ENCODE measurements at places on chromosomes 4 and X. TPM values are rescaled to one million over a fixed set of nuclear protein-coding genes. Genes with fewer than 3 reads are reported as not detected.

- no peaks in the 10 kb centered on the region for H3K27me3 ChIP-seq
- H3K4me1 ChIP-seq = no peaks in the 10 kb centered on the region
- no peaks in the 10 kb centered on the region for H3K36me3 ChIP-seq
Measured at GRCh38 chrX:115036029-115036428, 18.6 kb upstream of the IL13RA2 start.

- H3K27me3 ChIP-seq = no peaks in the 10 kb centered on the region
- H3K36me3 ChIP-seq = no peaks in the 10 kb centered on the region
- DNase-seq = no peak
- no peak overlapping the region for H3K27ac ChIP-seq
- H3K4me3 ChIP-seq = no peak overlapping the region
Measured at GRCh38 chrX:20743046-20743445, 476.3 kb upstream of the RPS6KA3 start.

GRCh38 chrX:20477836-20478524 lies 211.3 kb upstream of the RPS6KA3 start:
- no peaks in the 10 kb centered on the region for H3K4me1 ChIP-seq
- no peak overlapping the region for H3K27ac ChIP-seq
- no peaks in the 10 kb centered on the region for H3K36me3 ChIP-seq
- H3K4me3 ChIP-seq = no peak overlapping the region
- H3K27me3 ChIP-seq = no peaks in the 10 kb centered on the region

- DNase-seq = no peak
- no peak overlapping the region for H3K4me3 ChIP-seq
- no peaks in the 10 kb centered on the region for H3K4me1 ChIP-seq
Measured at GRCh38 chrX:82237328-82237727, 1035.4 kb downstream of the SH3BGRL start.

GRCh38 chr4:80103629-80104028 lies 30.6 kb upstream of the ANTXR2 start:
- no peak for DNase-seq
- H3K4me3 ChIP-seq = no peak overlapping the region
- H3K27ac ChIP-seq = no peak overlapping the region
- H3K27me3 ChIP-seq = no peaks in the 10 kb centered on the region

- H3K36me3 ChIP-seq = no peaks in the 10 kb centered on the region
- H3K27me3 ChIP-seq = no peaks in the 10 kb centered on the region
- no peak overlapping the region for H3K27ac ChIP-seq
- no peaks in the 10 kb centered on the region for H3K4me1 ChIP-seq
Measured at GRCh38 chrX:133850399-133850798, 135.0 kb downstream of the GPC3 start.

Gene GRIA2
- total RNA-seq = not detected

DNA sequence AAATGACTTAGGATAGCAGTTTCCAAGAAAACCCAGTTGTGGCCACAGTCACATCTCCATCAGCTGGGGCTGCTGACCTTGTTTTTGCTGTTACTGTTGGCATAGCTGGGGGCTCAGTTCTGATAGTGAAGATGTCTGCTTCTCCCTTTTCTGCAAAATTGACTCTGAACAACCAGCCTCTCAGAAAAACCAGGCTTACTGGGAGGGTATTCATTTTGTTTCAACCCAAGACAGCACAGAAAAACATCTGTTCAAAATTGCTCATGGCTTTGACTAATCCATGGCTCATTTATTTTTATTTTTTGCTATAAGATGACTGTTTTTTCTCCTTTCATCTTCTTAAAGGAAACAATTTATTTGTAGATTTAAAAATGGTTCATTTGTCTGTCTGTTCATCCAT lies 53.1 kb downstream of the RASL11B start:
- no peaks in the 10 kb centered on the region for H3K27me3 ChIP-seq
- no peaks in the 10 kb centered on the region for H3K36me3 ChIP-seq
- H3K4me3 ChIP-seq = no peak overlapping the region
- peaks cover 6% of the 10 kb centered on the region for H3K4me1 ChIP-seq
- DNase-seq = no peak

Gene TMEM164
- 84.6 TPM for total RNA-seq

DNA sequence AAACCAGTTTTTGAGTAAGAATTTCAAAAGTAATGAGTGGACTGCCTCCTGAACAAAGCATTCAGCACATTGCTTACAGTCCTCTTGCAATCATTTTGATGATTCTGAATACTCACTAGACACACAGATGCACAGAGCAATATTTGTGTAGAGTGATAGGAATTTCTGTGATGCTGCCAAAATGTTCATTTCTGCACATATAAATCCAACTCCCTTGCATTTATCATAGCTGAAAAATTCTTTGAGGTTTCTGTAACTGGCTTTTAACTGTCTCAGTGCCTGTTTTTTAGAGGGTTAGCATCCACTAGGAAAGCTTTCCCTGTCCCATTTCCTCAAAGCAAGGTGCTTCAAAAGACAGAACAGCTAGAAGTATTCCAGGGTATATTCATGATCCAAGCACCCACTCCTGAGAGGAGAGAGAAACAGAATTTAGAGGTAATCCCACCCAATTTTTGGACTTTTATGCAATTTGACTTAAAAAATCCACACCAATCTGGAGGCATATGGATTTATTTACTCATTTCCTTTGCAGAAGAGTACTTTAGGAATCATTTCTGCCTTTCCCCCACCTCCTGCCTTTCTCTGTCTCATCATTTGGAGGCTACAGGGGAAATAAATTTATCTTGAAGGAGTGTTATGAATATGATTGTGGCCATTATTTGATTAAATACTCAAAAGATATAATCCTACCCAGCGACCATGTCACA lies 234.5 kb upstream of the SLIT2 start:
- no peak overlapping the region for H3K27ac ChIP-seq
- H3K36me3 ChIP-seq = no peaks in the 10 kb centered on the region
- H3K4me3 ChIP-seq = no peak overlapping the region

DNA sequence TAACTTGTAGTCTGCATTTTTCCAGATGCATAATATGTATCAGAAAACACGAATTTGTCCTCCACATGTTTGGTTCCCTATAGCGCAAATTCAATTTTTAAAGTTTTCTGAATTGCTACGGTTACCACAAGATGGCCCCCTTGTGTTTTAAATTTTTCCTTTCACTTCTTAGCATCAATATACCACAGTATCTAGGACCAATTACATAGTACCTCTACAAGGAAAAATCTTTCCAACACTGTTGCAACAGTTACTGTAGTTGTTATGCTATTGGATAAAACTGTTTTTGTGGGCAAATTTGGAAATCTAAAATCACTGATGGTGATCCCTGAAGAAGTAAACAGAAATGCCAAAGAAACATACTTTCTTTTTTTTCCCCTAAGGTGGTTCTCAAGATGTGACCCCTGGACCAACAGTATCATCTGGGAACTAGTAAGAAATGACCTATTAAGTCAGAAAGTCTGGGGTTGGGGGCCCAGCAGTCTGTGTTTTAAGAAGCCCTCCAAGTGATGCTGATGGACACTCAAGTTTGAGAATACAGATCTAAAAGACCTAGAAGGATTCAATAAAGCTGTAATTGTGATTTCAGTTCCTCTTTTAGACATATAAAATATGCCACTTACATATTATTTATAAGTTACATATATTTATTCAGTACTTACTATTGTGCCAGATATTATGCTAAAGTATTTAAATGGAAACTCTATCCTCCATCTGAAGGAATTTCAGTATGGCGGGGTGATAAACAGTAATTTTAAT lies 3.1 kb downstream of the ZGRF1 start:
- no peak for DNase-seq
- H3K4me3 ChIP-seq = no peak overlapping the region
- peaks cover 16% of the 10 kb centered on the region for H3K4me1 ChIP-seq
- H3K27ac ChIP-seq = no peak overlapping the region

Gene FATE1
- not detected for total RNA-seq

Gene KLHL13
- 0.58 TPM for total RNA-seq

DNA sequence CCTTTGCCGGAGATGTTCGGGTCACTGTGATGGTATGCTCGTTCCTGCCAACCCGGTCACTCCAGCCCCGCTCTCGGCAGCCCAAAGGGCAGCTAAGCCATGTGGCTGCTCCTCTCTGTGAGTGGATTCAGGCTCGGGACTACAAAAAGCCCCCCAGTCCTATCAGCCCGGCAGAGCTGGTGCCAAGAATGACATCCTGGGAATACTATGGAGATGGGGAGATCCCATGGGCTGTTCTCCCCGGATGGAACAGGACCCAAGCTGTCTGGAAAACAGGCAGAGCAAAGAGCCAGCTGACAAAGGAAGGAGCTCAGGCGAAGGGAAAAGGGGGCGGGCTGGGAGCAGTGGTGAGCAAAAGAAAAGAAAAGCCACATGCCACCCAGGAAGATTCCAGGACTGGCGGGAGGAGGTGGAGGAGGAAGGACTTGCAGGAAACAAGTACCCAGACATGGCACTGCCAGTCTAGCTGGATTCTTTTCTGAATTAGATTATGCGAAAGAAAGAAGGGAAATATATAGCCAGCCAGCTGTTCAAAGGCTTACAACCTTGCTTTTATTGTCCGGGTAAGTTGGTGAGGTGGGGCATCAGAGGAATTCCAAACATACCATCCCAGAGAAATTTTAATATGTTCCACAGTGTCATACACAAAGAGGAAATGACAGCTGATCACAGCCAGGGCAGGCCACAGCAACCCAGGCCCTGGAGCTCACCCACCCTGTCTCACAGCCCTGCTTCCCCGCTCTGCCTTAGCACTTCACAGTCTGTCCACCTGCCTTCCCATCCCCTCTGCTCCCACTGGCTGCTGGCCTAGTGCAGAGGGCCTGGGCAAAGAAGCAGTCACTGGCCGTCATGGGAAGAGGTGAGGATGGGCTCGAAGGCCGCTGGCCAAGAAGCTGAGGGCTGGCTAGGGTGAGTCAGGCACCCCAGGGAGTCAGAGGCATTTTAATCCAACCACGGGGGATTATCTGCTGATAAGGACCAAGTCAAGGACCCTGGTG lies 3.4 kb downstream of the NDP start:
- H3K27ac ChIP-seq = no peak overlapping the region
- H3K36me3 ChIP-seq = no peaks in the 10 kb centered on the region
- H3K4me3 ChIP-seq = no peak overlapping the region
- no peak for DNase-seq

Gene NCBP2L
- total RNA-seq = not detected

- no peak overlapping the region for H3K4me3 ChIP-seq
- no peak overlapping the region for H3K27ac ChIP-seq
- H3K36me3 ChIP-seq = no peaks in the 10 kb centered on the region
- no peak for DNase-seq
- H3K4me1 ChIP-seq = no peaks in the 10 kb centered on the region
Measured at GRCh38 chr4:175784986-175785525, 27.0 kb downstream of the GPM6A start.

- peaks cover 6% of the 10 kb centered on the region for H3K36me3 ChIP-seq
- DNase-seq = no peak
- H3K4me3 ChIP-seq = no peak overlapping the region
- no peak overlapping the region for H3K27ac ChIP-seq
- H3K4me1 ChIP-seq = peaks cover 15% of the 10 kb centered on the region
- no peaks in the 10 kb centered on the region for H3K27me3 ChIP-seq
Measured at GRCh38 chr4:38113551-38113950, 153.4 kb downstream of the PTTG2 start.

DNA sequence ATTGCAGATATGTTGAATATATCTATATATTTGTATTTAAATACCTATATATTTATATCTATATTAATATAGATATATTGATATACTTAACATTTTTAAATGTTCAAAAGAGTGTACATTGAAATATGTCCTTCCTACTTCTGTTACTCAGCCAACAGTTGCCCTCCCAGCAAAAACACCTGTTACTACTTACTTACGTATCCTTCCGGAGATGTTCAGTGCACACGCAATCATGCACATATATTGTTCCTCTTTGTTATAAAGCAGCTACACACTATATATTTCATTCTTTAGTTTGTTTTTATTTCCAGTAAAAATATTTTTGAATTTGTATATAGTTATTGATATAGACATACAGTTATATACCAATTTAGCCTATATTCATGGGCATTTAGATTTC lies 142.3 kb downstream of the ARHGAP24 start:
- H3K27ac ChIP-seq = no peak overlapping the region
- H3K36me3 ChIP-seq = no peaks in the 10 kb centered on the region
- H3K4me3 ChIP-seq = no peak overlapping the region
- no peaks in the 10 kb centered on the region for H3K4me1 ChIP-seq

Gene ARSJ
- total RNA-seq = 13.6 TPM

Gene TBC1D1
- 61.9 TPM for total RNA-seq

- no peak overlapping the region for H3K27ac ChIP-seq
- H3K4me3 ChIP-seq = no peak overlapping the region
- H3K36me3 ChIP-seq = no peaks in the 10 kb centered on the region
- DNase-seq = no peak
- H3K27me3 ChIP-seq = no peaks in the 10 kb centered on the region
Measured at GRCh38 chrX:30495468-30495867, 82.1 kb downstream of the TASL start.

Gene PPP4R3C
- not detected for total RNA-seq

GRCh38 chr4:83989835-83990234 lies 453.9 kb downstream of the GPAT3 start:
- no peaks in the 10 kb centered on the region for H3K36me3 ChIP-seq
- H3K27ac ChIP-seq = no peak overlapping the region
- H3K4me1 ChIP-seq = no peaks in the 10 kb centered on the region
- no peak for DNase-seq
- H3K4me3 ChIP-seq = no peak overlapping the region
- H3K27me3 ChIP-seq = no peaks in the 10 kb centered on the region

DNA sequence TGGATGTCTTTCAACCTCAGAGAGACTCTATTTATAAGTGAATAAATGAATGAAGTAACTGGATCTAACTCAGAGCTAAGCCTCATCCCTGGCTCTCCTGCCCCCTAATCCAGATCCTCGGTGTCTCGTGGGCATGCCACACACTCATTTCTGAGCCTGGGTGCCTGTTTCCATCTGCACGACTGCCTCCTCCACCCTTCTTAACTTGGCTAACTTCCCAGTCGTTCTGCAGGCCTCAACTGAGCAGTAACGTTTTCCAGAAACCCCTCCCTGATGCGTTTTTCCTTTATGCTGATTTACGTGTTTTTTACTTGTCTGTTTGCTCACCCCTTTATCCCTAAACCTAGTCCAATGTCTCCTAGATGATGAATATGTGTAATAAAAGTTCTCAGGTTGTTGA lies 186.9 kb upstream of the HS3ST1 start:
- no peaks in the 10 kb centered on the region for H3K36me3 ChIP-seq
- DNase-seq = no peak
- H3K4me1 ChIP-seq = no peaks in the 10 kb centered on the region
- H3K27me3 ChIP-seq = no peaks in the 10 kb centered on the region

GRCh38 chr4:158970812-158971211 lies 132.1 kb upstream of the RAPGEF2 start:
- H3K36me3 ChIP-seq = no peaks in the 10 kb centered on the region
- no peaks in the 10 kb centered on the region for H3K27me3 ChIP-seq
- no peak for DNase-seq

Gene PTPN13
- 69.9 TPM for total RNA-seq

Gene FRG2
- not detected for total RNA-seq

DNA sequence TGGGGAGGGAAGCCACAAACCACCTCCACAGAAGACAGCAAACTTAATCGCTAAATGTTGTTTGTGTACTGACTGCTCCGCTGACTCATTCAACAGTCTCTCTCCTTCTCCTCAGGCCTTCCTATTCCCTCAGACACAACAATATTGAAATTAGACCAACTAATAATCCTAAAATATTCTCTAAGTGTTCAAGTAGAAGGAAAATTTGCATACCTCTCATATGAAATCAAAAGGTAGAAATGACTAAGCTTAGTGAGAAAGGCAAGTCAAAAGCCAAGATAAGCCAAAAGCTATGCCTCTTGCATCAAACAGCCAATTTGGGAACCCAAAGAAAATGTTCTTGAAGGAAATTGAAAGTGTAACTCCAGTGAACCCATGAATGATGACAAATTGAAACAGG lies 75.7 kb upstream of the ARHGAP24 start:
- no peak overlapping the region for H3K27ac ChIP-seq
- H3K4me3 ChIP-seq = no peak overlapping the region
- no peaks in the 10 kb centered on the region for H3K36me3 ChIP-seq
- H3K4me1 ChIP-seq = no peaks in the 10 kb centered on the region
- DNase-seq = no peak

Gene PIR
- 24.8 TPM for total RNA-seq

Gene CXorf49
- not detected for total RNA-seq

Measured in upper lobe of right lung (tissue), 1 donor.